Lung microvascular endothelial cell (primary cell): ENCODE measurements at places on chromosomes 6 and 20.
A peak's percentile ranks its signal among the peaks of the same experiment; 100 is the strongest.

DNA sequence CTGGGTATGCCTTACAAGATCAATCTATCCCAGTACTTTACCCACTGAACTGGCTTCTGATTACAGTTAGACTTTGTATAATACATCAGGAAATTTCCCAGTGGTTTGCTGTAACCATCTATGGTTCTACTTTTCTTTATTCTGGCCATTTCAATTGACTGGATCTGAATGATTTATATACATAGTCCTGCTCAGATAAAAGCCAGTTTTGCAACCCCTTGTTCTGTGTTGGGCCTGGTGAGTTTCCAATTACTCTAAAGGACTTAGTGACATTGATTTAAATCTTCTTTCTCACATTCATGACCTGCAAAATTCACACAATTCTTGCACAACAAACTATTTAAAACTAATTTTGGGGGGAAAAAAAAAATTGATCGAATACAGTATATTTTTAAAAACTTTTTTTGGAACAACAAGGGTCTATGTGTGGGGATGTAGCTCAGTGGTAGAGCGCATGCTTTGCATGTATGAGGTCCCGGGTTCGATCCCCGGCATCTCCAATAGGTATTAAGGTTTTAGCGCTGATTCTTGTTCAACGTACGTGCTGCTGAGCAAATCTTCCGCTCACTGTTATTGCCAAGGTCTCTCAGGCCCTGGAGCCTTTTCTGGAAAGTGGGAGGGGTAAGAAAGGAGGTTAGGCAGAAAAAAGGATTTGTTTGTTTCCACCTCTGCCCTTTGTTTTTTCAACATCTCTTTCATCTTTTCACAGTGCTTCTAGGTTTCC, 117.5 kb downstream of the GPX5 start:
- DNase-seq = peak; percentile 58

DNA sequence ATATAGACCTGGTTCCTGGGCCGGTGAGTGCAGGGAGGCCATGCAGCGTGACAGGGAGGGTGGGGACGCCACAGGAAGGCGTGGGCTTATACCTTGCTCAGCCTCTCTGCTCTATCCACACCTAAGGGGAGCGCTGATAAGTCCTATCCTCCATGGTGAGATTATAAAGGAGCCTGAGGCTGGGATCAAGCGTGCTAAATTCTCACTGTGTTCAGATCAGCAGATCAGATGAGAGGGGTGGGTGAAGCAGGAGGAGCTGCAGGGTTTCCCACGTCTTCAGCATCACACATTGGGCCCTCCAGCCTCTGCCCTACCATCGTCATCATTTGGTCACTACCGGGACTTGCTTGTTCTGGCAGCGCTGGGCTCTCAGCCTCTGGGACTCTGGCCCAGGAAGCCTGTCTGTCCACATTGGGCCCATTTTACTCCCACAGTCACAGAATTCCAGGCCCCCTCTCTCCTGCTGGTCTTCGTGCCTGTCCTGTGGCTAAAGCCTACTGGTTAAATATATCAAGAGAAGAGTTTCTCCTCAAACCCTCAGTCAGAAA, 29.1 kb upstream of the PDE10A start:
- DNase-seq = no peak

DNA sequence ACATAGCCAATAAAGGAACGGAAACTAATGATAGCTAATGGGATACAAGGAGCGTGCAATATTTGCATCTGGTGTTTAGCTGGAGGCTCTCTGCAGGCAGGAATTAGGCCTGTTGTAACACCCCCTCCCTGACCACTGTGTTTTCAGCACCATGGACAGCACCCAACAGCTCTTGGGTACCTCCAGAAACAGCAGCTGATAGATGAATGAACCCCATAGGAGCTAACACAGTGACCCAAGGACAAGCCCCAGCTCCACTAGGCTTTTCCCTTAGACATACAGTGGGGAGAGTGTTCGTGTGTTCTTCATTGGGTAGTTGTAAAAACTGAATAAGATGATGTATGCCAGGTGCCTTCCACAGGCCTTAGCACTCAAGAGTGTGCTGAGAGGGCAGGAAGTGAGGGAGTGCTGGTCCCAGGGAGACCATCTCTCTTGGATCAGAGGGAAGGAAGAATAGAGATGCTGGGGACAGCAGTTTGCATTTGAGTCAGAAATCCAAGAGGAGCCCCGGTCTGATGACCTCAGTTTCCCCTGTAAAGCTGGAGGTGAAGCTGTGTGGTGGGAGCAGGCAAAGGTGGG, 161.3 kb downstream of the PHACTR3 start:
- peak; percentile 6 for DNase-seq

GRCh38 chr6:134115715-134116074, 63.3 kb upstream of the SLC2A12 start:
- DNase-seq = no peak

DNA sequence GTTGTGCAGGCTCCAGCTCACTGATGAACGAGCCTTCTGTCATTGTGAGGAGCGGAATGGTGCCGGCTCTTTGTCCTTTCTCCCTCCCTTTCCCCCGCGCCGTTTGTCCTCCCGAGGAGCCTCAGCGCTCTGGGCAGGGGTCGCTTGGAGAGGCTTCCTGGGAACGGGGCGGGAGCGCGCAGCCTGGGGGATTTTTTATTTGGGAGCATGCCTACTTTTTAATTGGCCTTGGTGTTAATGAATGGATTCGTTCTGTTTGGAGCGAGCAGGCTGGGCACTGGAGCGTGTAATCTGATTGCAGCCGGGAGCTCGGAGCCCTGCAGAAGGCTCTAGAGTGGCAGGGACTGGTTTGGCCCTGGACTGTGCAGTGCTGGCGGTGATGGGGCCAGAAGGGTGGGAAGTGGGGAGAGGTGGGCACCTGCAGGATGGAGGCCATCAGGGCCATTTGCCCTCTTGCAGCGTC, 118.8 kb downstream of the CDH4 start:
- no peak for DNase-seq
